ENCODE measurements at places on chromosomes 7 and 10. TPM values are rescaled to one million over a fixed set of nuclear protein-coding genes. Genes with fewer than 3 reads are reported as not detected.

Gene AGAP4
- 2.8 TPM for total RNA-seq

Gene TCERG1L
- 0.05 TPM for total RNA-seq

Gene ZRANB1
- 13.2 TPM for total RNA-seq

Gene ELN
- total RNA-seq = not detected

Gene TRPV5
- total RNA-seq = not detected

Gene NKX1-2
- 4.9 TPM for total RNA-seq

Gene OR6B1
- not detected for total RNA-seq

Gene CFTR
- 0.53 TPM for total RNA-seq

Gene GPRIN2
- not detected for total RNA-seq

Gene EEPD1
- 36.7 TPM for total RNA-seq

Gene NODAL
- not detected for total RNA-seq

Gene HTR5A
- total RNA-seq = 0.11 TPM

Gene ANKRD61
- total RNA-seq = 0.50 TPM

Gene RBM20
- total RNA-seq = 1.0 TPM

Gene RRP12
- 24.1 TPM for total RNA-seq

Gene PCLO
- total RNA-seq = 1,083 TPM

Gene CDC14C
- total RNA-seq = not detected

Gene ENKUR
- 1.8 TPM for total RNA-seq

Gene PROSER2
- 5.9 TPM for total RNA-seq

Gene ASB10
- total RNA-seq = not detected

Gene COL1A2
- 0.05 TPM for total RNA-seq

Gene SH2B2
- total RNA-seq = 2.5 TPM

Gene HOXA6
- total RNA-seq = 1.5 TPM

Gene SFRP5
- total RNA-seq = 0.21 TPM

Gene CFAP69
- 2.1 TPM for total RNA-seq

Gene UPK3BL1
- 7.8 TPM for total RNA-seq

Gene HEPACAM2
- not detected for total RNA-seq

Gene UCN3
- total RNA-seq = not detected

Gene GBF1
- total RNA-seq = 14.6 TPM

Gene HPSE2
- total RNA-seq = 0.03 TPM

Gene TMEM184A
- 0.19 TPM for total RNA-seq

Gene ATP5MK
- total RNA-seq = 471 TPM

Gene HOXA3
- total RNA-seq = 0.56 TPM

Gene APBB1IP
- not detected for total RNA-seq

Gene CNPY1
- total RNA-seq = not detected

Gene ATOH7
- 0.11 TPM for total RNA-seq

Gene ZC3HAV1L
- 16.2 TPM for total RNA-seq

Gene GFRA1
- 0.24 TPM for total RNA-seq

Gene DNAJC12
- 42.8 TPM for total RNA-seq

Gene FEZF1
- 2.1 TPM for total RNA-seq

Gene OPN1SW
- not detected for total RNA-seq

Gene GPR22
- total RNA-seq = not detected

Gene ANK3
- 2.0 TPM for total RNA-seq

Gene ACTR3C
- total RNA-seq = not detected

Gene VAX1
- 1.3 TPM for total RNA-seq

Gene EPO
- total RNA-seq = 0.29 TPM

Gene CHPF2
- 45.7 TPM for total RNA-seq

Gene CHRM2
- total RNA-seq = 0.05 TPM
